ENCODE measurements at places on chromosomes 16 and 17.

- no peak for DNase-seq
These were observed 4.7 kb upstream of the RPRML start for GRCh38 chr17:46983782-46984181.

DNA sequence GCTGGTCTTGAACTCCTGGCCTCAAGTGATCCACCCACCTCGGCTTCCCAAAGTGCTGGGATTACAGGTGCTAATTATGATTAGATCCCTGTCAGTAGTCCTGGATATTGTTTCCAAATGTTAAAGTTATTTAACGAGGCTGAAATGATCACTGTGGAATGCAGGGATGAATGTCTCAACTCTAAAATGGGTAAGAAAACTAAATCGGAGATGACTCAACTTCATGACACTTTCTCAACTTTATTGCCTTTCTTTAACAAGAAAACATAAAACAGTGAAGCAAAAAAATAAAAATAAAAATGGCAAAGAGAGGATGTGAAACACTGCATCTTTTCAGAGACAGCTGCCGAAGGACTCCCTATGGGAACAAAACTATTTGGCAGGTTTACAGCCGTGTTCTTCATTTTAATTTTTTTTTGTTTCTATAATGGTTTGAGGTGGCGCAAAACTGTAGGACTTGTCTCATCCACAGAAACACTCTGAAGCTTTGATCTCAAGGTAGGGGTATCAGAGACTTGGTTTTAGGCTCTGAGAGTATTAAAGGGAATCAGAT lies 382.0 kb downstream of the GRIN2A start:
- DNase-seq = no peak

DNA sequence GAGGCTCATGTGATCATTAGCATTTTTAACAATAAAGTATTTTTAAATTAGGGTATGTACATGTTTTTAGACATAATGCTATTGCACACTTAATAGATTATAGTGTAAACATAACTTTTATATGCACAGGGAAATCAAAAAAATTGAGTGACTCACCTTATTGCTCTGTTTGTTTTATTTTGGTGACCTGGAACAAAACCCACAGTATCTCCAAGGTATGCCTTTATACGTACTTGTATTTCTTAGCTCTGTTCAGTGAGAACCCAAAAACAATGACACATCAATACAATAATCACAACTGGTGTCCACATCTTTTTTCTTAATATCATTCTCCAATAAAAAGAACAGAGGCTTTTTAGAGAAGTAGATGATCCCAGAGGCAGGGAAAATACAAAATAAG lies 112.2 kb downstream of the CYB561 start:
- DNase-seq = no peak

DNA sequence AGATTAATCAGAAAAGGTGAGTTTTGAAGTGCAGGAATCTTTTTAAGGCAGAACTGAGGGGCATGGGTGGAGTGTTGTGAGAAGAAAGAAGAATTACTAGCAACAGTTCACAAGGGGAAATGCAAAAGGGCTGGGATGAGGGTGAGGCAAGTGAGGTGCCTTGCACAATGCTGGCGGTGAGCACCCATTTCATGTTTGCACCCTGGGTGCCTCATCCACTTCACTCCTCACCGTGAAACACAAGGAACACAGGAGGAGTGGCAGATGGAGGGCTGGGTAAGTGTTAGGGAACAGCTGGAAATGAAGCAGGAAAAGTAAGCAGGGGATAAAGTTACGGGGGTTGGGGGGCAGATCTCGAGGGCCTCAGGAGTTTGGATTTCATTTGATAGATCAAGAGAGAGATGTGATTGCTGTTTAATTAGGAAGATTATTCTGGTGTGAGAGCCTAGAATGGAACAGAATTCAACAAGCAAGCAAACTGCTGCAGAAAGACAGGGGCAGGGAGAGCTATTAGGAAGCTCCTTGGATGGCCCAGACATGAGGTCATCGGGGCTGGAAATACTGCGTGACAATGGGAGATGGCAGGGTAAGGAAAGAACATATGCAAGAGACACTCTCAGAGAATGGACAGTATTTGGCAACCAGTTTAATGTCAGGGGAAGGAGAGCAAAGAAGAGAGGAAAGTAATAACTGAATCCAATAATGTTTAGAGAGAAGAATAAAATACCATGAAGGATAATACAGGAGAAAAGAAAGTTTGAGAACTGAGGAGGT lies 8.3 kb upstream of the HEATR6 start:
- peak; percentile 88 for DNase-seq

DNA sequence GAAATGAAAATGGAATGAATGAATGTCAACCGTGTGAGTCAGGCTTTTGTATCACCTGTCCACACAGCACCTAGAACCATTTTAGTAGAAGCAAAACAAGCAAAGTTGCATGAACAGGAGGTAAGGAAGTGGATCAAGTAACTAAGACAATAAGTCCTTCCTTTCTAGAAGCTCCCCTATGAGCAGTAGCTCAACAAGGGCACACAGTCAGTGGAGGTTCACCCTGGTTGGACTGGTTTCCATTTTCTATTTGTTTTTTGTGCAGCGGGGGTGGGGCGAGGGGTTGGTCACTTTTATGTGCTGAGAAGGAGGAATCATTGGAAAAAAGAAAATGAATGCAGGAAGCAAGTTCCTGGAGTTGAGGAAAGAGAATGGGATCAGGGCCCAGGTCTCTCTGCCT lies 4.0 kb upstream of the HSBP1 start:
- DNase-seq = no peak

GRCh38 chr16:72256398-72257066 lies 84.6 kb upstream of the PMFBP1 start:
- DNase-seq = no peak

- DNase-seq = peak; percentile 32
These were observed 935 bp downstream of the USP32 start for GRCh38 chr17:60390925-60391470.

DNA sequence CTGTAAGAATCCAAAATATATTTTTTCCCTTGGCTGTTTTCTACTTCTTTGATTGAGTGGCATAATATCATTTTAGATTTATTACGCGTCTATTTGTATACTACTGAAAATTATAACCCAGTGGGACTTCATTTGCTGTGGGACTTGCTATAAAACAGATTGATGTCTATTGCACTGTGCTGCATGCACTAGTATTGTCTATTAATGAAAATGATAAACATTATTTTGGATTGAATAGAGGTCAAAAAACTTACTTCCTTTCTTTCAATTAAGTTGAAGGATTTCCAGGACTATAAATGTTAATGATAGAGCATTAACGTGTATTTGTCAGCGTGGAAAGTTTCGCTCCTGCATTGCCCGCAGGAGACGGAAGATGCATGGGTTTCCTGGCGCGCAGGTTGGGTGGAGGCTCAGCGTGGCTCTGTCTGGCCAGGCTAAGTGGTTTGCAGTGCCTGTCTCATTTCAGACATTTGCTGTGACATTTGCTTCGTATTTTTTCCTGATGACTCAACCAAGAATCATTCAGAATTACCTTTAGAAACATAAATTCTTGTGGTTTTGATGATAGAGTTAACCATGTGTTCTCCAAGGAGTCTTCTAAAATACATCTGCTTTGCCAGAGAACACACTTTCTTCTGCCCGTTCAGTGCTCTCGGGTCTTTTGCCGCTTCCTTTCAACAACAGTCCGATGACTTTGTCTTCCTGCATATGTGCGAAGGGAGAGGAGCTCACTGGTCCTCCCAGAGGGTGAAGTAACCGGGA lies 216.7 kb downstream of the RPTOR start:
- no peak for DNase-seq

DNA sequence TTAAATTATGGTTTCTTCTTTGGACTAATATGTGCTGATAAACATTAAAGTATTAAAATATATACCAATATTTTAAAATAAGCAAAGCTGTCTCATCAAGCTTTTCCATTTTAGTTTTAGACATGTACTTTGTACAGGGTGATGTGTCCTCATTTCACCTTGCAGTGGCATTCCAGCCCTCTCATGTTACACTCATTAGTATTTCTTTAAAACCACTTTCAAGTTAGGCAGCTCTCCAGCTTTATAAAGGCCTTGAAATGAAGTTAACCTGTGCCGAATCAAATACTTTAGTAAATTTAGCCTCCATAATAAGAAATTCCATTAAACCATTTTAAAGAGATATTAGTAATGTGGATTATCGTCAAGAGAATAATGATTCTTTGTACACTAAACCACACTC lies 107.6 kb upstream of the HLF start:
- no peak for DNase-seq

GRCh38 chr17:81328978-81329926 lies 34.1 kb upstream of the SLC38A10 start:
- peak; percentile 48 for DNase-seq

DNA sequence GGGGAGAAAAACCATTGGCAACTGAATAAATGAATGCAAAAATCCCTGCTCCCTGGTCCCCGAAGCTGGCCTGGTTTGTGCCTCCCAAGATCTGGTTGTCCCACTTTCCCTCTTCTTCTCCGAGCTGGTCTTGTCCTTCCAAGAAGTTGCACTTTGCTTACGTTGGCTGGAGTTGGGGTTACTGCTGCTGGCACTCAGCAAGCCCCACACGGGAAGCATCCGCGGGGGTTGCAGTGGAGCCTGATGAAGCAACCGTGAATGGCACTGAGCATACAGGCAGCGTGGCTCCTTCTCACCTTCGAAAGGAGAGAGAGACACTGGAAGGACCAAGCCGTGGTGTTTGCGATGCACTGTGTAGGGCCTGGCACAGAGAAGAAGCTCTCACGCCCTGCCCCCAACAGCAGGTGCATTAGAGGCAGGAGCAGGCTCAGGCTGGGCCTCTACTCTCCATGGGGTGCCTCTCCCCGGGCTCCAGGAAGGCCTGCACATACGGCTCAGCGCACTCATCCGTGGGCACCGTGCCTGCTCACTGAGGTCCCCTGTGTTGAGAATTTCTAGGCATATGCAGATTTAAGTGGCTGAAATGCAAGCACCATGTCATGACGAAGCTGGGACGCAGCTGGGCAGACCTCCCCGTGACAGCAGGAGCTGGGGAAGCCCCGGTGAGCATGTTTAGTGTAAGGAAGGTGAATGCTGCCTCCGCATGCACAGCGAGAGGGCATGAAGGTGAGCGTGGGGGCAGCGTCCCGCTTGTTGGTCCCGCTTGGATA lies 12.1 kb downstream of the CA5A start:
- DNase-seq = no peak

DNA sequence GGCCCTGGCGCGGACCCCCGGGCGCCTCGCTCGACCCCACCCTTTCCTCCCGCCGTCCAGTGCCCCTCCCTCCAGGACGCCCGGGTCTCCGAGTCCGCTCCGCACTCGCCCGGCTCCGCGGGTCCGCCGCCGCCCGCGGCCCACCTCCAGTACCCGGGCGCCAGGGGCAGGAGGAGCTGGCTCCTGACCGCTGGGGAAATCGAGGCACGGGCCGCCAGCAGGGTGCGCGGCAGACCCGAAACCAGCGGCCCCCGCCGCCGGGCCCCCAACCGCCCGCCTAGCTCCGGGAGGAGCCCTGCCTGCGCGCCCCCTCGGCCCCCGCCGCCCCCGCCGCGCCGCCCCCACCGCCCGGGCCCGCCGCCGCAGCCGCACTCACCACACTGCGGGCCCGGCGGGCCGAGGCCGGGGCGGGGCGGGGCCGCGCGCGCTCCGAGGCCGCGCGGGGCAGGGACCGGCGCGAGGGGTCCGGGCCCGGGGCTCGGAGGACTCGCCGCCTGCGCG lies 333 bp downstream of the MAFG start:
- no peak for DNase-seq

GRCh38 chr17:28086519-28086918 lies 44.0 kb downstream of the NLK start:
- DNase-seq = no peak

DNA sequence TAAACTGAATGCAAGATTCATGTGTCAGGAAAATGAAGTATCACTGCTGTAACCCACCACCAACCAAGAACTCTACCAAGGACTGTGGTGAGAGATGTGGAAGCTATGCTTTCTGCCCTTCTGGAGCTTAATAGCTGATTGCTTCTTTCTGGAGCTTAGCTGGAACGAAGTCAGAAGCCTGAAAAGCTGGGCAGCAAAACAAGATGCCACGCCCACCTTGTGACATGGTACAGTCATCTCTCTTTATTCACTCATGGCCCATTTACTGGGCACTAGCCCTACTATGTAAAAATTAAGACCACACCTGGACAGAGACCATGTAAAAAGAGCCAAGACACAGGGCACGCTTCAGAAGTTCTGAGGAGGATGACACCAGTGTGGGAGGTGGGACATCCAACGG lies 48.1 kb downstream of the TEX2 start:
- no peak for DNase-seq

- DNase-seq = peak; percentile 49
These were observed 3.1 kb upstream of the SERPINF1 start for GRCh38 chr17:1758807-1759206.

GRCh38 chr16:49809062-49809461 lies 46.9 kb downstream of the ZNF423 start:
- no peak for DNase-seq

DNA sequence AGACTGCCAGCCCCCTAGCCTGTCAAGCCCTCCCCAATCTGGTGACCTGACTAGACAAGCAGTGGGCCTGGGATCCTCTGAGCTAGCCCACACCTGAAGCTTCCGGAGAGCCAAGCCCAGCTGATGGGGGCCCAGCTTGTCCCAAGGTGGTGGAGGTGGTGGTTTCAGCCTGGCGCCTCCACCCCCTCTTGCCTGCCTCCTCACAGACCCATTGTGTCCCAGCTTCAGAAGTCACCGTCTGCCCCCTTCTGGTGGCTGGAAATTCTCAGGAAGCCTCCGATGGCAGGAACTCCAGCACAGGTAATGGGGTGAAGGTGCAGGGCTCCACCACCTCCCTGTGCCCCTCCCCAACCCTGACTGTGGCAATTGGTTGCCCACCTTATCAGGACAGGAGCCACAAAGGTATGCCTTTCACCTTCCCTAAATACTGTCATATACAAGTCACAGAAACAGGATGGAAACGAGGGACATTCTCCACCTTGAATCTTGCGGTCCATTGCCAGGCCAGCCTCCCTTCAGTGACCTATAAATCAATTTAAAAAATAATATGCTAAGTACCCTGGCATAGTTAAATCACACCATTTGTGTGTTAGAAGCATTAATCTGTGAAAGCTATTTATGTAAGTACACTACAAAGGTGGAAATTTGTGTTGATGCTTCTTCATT lies 66.0 kb upstream of the ZNF423 start:
- DNase-seq = peak; percentile 36

DNA sequence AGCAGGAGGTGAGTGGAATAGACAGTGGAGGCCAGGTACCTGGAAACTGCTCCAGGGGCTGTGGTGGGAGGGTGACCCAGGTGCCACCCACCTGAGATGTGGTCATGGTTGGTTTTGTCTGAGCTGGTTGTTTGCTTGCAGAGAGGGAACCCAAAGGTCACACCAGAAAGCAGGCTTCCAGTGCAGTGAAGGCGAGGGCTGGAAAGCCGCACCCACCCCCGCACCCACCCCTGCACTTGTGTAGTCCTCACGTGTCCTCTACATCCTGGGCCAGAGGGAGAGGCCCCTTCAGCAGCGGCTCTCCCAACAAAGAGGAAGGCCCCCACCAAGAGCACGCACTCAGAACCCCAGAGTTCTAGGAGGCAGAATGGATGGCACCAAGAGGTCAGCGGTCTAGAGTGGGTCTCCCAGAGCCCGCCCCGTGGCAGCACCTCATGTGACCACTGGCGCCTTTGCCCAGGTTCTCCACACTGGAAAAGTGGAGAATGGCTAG lies 92.6 kb upstream of the CBX4 start:
- DNase-seq = no peak

GRCh38 chr16:2042171-2042985 lies 5.3 kb downstream of the NTHL1 start:
- no peak for DNase-seq

All from HL-60 (cell line).